ENCODE measurements at places on chromosomes 1 and 21. TPM values are rescaled to one million over a fixed set of nuclear protein-coding genes. Genes with fewer than 3 reads are reported as not detected.

Gene C1orf94
- total RNA-seq: not detected

- DNase-seq: no peak
Measured at GRCh38 chr1:43545695-43546387, 15.2 kb downstream of the PTPRF start.

Gene KDF1
- total RNA-seq: 22.2 TPM

DNA sequence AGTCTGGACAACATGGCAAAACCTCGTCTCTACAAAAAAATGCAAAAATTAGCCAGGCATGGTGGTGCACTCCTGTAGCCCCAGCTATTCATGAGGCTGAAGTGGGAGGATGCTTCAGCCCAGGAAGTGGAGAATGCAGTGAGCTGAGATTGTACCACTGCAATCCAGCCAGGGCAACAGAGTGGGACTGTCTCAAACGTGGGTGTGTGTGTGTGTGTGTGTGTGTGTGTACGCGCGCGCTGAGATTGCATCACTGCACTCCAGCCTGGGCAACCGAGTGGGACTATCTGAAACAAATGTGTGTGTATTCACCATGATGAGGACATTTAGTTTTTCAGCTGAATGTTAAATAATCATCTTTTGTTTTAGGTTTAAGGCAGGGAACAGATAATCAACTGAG is 21.1 kb downstream of the USP1 start:
- DNase-seq: no peak

DNA sequence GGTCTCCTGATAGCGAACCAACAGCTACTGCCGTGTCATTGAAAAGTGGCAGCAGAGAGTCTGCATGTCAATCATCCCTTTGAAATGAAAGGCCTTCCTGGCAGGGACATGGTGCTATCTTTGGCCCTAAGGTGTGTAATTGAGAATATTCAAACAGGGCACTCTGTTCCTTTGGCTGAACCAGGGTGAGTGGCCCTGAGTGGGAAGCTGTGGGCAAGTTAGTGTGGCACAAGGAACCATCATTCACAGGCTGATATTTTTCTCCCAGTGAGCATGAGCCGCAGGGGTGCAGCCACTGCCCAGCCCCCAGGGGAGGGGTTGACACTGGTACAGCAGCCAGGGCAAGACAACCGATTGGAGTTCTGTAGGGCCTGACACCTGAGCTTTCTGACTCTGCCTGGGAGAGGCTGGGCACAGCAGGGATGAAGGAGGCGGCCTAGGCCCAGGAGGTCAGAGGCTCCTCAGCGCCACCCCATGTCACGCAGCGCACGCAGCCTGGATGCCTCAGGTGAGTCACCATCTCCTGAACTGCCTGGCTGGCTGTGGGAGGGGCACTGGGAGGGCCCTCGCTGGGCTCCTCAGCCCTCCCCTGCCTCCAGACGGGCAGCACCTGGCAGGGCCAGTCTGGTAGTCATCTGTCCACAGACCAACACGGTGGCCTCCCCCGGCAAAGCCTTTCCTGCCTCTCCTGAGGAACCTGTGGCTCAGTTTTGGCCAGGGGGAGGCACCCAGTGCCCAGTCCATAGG is 13.2 kb downstream of the QSOX1 start:
- peak; percentile 81 for DNase-seq

Gene LEFTY2
- 0.88 TPM for total RNA-seq

- no peak for DNase-seq
Measured at GRCh38 chr1:22500471-22500870, 48.8 kb downstream of the ZBTB40 start.

- no peak for DNase-seq
Measured at GRCh38 chr1:73953586-73953985, 244.4 kb downstream of the LRRIQ3 start.

DNA sequence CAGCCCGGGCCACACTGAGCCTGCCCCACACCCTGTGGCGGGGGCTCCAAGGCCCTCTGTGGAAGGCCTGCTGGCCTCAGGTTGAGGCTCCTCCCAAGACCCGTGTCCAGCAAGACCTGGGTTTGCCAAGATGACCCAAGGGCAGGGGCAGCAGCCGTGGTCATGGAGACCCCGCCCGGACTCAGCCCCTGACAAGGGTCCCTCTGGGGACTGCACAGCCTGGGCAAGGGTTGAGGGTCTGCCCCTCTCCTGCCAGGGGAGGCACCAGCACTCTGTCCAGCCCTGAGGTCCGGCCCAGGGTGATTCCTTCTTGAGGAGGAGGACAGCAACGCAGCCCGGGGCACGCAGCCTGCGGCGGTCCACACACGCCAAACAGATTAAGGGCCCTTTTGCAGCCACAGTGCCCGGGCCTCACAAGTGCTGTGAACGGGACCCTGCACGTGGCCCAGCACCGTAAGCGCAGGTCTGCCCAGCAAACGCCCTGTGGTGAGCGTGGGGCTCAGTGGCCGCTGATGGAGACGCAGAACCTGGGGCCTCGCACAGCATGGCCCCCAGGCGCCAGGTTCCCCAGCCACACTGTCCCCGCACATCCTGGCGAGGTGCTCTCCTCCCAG is 3.4 kb downstream of the SPATC1L start:
- DNase-seq: peak; percentile 48

- DNase-seq: no peak
Measured at GRCh38 chr1:15681349-15682292, 2.5 kb upstream of the PLEKHM2 start.

- DNase-seq: no peak
Measured at GRCh38 chr1:69688193-69688592, 120.5 kb downstream of the LRRC7 start.

Gene COL16A1
- total RNA-seq: 55.2 TPM

DNA sequence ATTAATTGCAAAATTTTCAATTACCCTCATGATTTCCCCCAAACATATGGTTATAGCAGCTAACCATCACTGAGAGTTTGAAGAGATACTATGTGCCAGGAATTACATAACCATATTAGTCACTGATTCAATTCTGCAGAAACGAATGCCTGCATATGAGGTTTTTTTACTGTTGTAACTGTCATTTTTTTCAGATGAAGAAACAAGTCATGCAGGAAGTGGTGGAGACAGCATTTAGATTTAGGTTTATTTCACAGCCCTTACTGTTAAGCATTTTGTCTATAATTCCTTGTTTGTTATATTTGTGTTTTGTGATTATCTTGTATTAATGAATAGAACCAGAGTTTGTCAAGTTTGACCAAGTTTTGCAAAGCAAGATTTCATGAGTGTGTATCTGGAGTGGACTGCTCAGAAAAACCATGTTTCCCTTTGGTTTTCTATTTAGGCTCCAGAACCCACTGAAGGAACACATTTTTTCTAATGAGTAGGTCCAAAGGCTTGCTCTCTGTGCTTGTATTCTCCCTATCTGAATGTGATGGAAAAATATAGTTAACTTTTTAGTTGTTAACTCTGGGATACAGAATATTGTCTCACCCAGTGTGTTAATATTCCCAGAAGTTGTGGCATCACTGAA is 308.5 kb upstream of the ADAMTS5 start:
- no peak for DNase-seq

DNA sequence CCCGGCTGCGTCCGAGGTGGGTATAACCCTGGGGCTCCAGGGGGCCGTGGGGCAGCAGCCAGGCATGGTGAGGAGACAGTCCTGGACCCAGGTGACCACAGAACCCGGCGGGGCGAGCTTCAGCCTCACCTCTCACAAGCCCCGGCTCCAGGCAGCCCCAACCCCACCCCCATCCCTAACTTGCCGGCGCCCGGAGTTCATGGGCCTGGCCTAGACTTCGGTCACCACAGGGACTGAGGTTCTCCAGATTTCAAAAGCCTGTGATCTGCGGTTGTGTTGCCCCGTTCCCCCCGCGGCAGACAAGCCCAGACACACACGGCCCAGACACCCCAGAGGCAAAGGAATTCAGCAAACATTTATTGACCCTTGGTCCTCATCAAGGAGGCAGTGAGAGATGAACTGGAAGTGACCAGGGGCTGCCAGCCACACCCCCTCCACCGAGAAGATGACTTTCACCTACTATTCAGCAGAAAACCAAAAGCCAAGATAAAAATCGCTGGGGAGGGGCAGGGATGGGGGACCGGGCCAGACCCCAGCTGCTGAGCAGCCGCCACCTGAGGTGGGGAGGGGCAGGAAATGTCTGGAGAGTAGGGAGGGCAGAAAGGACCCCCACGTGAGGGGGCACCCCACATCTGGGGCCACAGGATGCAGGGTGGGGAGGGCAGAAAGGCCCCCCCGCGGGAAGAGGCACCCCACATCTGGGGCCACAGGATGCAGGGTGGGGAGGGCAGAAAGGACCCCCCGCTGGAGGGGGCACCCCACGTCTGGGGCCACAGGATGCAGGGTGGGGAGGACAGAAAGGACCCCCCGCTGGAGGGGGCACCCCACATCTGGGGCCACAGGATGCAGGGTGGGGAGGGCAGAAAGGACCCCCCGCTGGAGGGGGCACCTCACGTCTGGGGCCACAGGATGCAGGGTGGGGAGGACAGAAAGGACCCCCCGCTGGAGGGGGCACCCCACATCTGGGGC is 3.9 kb downstream of the HES4 start:
- DNase-seq: no peak

- no peak for DNase-seq
Measured at GRCh38 chr1:232902774-232903350, 47.5 kb upstream of the NTPCR start.

DNA sequence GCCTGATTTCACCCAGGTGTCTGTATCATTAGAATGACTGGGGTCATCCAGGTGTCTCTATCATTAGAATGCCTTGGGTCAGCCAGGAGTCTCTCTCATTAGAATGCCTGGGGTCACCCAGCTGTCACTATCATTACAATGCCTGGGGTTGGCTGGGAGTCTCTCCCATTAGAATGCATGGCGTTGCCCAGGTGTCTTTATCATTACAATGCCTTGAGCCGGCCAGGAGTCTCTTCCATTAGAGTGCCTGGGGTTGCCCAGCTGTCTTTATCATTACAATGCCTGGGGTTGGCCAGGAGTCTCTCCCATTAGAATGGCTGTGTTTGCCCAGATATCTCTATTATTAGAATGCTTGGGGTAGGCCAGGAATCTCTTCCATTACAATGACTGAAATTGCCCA is 61.6 kb downstream of the RNF187 start:
- no peak for DNase-seq

Gene UCHL5
- 38.3 TPM for total RNA-seq

Gene CCDC185
- not detected for total RNA-seq

GRCh38 chr1:67689267-67690017 is 4.4 kb downstream of the GADD45A start:
- DNase-seq: no peak

GRCh38 chr1:6401673-6402072 is 8.1 kb upstream of the ACOT7 start:
- no peak for DNase-seq

DNA sequence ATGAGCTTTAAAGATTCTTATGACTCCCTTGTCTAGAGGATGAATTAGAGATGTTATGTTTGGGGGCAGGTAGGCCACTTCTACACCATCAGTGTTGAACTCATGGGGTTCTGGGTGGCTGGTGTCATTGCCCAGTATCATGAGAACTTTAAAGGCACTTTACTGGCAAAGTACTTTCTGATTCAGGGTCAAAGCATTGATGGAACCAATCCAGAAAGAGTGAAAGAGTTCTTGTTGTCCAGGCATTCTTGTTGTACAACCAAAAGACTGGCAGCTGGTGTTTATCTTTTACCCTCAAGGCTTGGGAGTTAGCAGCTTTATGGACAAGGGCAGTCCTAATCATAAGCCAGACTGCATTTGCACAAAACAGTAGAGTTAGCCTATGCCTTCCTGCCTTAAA is 673.0 kb downstream of the USP25 start:
- DNase-seq: no peak

Gene ZFP69
- total RNA-seq: 4.8 TPM

Gene GPR153
- 6.6 TPM for total RNA-seq

- no peak for DNase-seq
Measured at GRCh38 chr1:31336687-31337467, 36.0 kb downstream of the FABP3 start.

DNA sequence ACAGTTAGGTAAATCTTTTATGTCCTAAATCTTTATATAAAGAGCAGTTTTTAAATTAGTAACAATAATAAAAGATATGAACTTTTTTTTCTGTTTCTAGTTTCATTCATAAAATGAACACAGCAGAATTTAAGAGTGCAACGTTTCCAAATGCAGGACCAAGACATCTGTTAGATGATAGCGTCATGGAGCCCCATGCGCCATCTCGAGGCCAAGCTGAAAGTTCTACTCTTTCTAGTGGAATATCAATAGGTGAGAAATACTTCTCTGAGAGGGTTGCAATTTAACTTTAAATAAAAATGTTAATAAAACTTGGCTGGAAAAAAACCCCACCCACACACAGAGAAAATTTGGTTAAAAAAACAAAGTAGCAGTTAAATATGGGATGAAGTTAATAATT is 15.0 kb upstream of the ANGPTL1 start:
- DNase-seq: no peak

GRCh38 chr1:93440272-93440671 is 7.6 kb upstream of the FNBP1L start:
- no peak for DNase-seq

GRCh38 chr21:46111857-46112724 is 14.2 kb downstream of the COL6A2 start:
- DNase-seq: peak; percentile 51

GRCh38 chr1:161970633-161971032 is 53.0 kb downstream of the OLFML2B start:
- no peak for DNase-seq

Gene TSNAX
- 26.9 TPM for total RNA-seq

GRCh38 chr1:203121186-203122015 is 6.1 kb upstream of the ADORA1 start:
- DNase-seq: no peak

DNA sequence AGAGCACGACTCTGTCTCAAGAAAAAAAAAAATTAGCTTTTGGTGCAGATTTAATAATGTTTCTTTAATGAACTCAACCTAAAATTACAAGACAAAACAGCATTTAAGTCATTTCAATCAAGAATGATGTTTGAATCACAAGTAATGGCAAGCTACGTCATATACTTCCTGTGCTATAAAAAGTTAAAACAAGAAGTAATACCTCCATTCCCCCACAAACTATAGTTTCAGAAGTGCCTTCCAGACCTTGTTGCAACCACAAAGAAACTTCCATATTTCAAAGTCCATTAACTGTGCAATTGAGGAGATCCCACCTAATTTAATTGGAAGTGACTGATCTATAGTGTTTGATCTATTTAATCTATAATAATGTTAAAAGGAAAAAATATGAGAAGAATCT is 15.1 kb downstream of the NRDC start:
- DNase-seq: no peak

Data from breast epithelium (tissue), 4 donors.